CD4-positive, alpha-beta T cell treated with Interleukin-10 for 1 hour (primary cell): ENCODE measurements at places on chromosomes 1 and 21.

DNA sequence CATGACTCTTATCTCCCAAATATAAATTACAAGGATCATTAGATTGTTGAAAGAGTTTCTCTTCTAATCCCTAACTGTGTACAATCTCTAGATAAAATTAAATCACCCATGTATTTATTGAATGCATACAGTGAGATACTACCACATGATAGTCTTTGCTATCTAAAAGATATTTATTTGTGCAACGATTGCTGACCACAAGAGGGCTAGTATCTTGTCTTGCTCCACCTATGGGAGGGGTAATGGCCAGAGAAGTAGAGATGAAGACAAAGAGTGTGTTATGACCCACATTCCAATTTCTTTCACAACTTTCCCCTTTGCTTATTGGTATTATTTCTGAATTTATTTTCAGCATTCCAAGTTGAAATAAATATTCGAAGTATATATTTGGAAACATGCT is 13.7 kb downstream of the PYHIN1 start:
- DNase-seq, result no peak

- no peak for DNase-seq
Measured at GRCh38 chr21:32515874-32516273, 69.4 kb downstream of the TCP10L start.

DNA sequence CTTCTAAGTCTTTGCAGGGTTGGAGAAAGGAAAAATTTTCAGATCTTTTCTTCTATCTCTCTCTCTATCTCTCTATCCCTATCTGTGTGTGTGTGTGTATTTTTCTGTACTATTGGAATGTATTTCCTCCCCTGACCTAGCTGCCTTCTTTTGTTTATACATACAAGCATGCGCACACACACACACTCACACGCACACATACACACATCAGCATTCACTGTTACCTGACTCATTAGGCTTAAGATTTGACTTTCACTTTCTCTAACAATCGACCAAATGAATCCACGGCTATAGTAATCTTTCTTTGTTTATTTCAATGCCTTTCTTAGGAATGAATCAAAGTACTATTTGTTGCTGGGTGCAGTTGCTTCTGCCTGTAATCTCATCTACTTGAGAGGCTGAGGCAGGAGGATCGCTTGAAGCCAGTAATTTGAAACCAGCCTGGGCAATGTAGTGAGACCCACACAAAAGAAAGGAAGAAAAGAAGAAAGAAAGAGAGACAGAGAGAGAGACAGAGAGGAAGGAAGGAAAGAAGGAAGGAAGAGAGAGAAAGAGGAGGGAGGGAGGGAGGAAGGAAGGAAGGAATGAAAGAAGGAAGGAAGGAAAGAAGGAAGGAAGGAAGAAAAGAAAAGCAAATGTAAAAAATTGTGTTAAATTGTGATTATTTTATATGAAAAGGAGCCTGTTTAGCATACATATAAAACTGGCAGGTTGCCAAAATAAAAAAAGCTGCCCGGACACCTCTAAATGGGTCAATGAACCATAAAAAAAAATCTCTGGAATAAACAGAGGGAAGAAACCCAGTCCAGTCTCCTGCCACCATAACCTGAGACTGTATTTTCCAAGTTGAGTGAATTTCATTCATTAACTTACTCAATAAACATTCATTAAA is 206.8 kb downstream of the ZNF326 start:
- DNase-seq, result no peak

- DNase-seq, result no peak
Measured at GRCh38 chr1:116852367-116852766, 57.3 kb upstream of the PTGFRN start.

GRCh38 chr1:110513511-110513910 is 5.5 kb downstream of the KCNA10 start:
- DNase-seq, result no peak

GRCh38 chr1:84069236-84069845 is 70.4 kb upstream of the TTLL7 start:
- DNase-seq, result no peak

DNA sequence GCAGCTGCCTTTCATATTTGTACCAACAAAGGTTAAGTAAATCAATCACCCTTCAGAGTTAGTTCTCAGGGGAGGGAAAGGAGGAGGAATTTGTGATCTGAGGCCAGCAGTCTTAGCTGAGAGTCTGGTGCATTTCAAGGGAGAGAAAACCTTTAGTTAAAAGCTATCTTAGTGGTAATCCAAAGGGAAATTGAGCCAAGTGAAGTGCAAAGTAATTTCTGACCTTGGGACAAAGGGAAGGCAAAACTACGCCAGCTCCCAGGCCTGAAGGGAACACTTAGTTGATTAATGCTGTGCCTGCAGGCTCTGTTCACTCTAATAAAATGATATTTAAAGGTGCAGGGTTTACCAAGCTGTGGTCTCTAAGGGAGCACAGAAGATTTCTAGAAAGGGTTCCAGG is 23.1 kb upstream of the FMOD start:
- DNase-seq, result no peak

DNA sequence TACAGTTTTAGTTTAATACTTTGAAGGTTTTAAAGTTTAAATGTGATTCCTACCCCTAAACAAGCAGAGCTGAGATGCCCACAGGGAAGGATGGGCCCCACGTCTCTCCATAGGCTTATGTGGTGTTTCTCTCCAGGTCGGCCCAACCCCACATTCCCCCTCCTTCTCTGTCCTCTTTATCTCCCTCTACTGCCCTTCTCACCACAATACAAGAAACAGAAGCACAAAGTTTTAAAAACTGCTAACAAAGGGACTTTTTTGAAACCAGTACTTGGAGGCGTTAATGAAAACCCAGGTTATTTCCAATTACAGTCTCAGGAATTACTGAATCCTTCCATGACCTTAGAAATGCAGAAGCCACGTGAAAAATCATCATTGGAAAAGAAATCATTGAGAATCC is 324.0 kb downstream of the NTNG1 start:
- DNase-seq, result no peak

- DNase-seq, result no peak
Measured at GRCh38 chr1:3759164-3759563, 6.9 kb downstream of the CCDC27 start.

DNA sequence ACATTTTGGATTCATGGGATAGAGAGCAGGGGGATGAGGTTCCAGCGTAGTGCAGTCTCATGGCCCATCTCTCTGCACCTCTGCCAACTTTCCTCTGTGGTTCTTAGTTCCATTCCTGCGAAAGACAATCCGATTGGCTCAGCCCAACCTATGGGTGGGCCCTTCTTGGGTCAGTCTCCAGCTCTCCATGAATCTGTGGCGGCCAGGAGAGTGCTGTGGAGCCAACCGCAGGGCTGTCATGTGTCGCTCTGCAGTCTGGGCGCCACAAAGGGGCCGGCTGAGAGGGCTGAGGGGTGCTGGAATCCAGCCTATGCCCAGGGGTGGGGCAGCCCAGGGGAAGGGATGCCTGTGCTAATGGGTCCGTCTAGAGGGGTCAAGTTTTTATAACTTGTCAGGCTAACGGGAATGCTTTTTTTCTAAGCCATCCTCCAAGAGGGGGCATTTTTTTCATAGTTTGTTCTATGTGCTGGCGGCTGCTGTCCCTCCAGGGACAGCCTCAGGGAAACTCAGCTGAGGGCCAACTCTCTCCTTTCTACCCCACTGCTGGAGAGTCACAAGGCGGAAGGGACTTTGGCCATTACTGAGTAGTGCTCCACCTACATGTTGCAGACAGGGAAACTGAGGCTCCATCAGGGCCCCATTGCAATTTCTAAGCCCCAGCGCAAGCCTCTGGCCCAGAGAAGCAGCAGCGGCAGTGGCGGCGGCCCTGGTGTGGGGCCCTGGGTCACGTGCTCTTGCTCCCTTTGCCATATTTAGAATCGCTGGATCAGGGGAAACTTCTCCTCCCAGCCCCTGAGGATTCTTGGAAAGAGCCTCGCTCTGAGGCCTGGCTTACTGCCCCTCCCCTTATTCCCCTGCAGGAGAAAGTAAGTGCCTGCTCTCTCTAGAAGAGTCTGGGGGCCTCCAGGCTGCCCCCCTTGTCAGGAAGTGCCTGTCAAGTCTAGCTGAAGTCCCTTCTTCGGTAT is 23.4 kb downstream of the KCNQ4 start:
- DNase-seq, result no peak

DNA sequence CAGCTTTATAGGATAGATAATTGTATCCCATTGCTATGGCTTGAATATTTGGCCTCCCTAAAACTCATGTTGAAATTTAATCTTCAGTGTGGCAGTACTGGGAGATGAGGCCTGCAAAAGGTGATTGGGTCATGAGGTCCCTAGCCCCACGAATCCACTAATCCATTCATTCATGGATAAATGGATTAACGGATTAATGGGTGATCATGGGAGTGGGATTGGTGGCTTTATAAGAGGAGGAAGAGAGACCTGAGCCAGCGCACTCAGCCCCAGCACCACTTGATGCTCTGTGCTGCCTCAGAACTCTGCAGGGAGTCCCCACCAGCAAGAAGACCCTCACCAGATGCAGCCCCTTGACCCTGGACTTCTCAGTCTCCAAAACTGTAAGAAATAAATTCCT is 32.0 kb downstream of the S100A6 start:
- DNase-seq, result no peak

DNA sequence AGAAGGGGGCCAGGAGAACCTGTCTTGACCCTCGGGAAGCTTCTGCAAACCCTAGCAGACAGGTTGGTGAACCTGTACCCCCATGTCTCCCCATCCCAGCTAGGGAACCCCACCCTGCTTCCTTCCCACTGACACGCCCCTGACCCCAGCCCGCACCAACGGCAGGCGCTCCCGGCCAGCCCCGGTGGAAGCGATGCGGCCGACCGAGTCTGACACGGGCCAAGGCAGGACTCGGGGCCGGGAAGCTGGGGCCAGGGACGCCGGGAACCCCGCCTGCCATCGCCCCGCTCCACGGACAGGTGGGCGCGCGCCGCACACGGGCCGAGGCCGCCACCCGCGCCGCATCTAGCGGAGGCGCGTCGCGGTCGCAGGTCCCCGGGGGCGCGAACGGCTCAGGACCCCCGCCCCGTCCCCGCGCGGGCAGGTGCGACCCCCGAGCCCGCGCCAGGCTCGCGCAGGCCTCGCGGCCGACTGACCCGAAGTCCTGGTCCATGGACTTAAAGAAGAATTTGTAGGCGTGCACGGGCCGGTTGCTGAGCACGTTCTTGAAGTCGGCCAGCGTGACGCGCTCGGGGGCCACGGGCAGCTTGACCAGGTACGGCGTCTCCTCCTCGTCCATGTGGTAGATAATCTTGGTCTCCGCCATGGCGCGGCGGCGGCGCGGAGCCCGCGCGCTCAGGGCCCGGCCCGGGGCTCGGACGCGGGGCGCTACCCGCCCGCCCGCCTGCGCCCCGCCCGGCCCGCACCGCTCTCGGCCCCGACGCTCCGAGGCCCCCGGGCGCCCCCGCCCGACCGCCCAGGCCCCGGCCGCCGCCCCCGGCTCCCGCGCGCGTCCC is 580 bp downstream of the DVL1 start:
- DNase-seq, result no peak

GRCh38 chr1:168772428-168773060 is 43.5 kb upstream of the DPT start:
- no peak for DNase-seq

DNA sequence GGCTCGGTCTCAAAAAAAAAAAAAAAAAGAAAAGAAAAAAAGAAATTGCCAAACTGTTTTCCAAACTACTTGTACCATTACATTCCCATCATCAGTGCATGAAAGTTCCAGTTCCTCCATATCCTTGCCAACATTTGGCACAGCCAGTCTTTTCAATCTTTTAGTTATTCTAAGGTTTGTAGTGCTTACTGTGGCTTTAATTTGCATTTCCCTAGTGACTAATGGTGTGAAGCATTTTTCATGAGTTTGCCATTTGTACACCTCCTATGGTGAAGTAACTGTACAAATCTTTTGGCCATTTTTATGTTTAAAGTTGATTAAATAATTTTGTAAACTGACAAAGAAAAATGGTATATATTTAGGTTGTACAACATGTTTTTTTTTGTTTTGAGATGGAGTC is 70.7 kb downstream of the DEGS1 start:
- DNase-seq, result no peak

DNA sequence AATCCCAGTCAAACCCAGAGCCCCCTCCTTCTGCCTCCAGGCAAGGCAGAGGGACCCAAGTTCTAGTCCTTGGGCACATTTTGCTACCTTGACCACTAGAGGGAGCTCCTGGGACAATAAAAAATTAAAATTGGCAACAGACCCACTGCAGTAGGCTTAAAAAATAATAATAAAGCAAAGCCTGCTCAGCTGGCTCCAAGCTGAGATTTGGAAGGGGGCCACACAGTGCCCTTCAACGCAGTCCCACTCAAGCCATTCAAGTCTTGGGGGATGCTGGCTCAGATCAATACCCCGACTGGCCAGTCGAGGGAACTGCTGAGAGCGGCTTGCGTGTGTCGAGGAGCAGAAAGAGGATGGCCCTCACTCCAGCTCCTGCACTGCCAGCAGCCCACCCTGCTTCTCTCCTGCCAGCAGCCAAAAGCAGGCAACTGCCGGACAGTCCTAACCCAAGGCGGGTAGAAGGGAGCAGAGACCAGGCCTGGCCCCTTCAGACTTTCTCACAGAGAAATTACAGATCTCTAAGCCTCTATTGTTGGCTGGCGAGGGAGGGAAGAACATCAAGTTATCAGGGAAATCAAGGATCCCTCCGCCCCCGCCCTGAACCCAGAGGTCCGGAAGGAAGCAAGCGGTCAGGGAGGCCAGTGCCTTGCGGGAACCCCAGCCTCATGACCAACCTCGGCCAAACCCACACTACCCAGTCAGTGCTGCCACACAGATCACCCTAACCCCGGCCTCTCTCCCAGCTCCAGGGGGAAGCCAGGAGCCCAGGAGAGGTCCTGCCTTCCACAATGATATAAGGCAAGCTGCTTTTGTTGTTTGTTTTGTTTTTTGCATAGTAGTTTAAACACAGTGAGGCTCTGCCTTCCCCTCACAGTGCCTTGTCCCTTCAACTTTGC is 4.9 kb upstream of the ALDH4A1 start:
- peak; percentile 85 for DNase-seq

DNA sequence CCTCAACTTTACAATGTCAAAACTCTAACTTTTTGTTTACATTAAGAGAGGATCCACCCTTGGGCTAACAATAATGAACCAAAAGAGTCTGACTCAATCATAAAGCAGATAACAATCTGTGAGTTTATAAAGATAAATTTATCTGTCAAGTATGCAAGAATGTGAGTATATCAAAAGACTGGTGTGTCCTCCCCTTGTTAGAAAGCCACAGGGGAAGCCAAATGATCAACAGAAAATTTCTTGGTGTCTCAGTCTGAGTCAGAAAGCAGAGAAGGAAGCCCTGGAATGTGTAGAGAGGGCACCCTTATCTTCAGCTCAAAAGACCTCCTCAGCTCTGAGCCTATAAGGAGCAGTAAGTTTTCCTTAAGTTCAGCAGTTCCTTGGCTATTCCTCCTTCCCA is 13.9 kb upstream of the PDIK1L start:
- DNase-seq, result no peak

GRCh38 chr1:97814121-97814520 is 106.7 kb downstream of the DPYD start:
- DNase-seq, result no peak
